Activated effector memory CD4-positive, alpha-beta T cell treated with Interleukin-2 at 50 U/mL for 16 hours (primary cell): ENCODE measurements at places on chromosomes 4 and X.

DNA sequence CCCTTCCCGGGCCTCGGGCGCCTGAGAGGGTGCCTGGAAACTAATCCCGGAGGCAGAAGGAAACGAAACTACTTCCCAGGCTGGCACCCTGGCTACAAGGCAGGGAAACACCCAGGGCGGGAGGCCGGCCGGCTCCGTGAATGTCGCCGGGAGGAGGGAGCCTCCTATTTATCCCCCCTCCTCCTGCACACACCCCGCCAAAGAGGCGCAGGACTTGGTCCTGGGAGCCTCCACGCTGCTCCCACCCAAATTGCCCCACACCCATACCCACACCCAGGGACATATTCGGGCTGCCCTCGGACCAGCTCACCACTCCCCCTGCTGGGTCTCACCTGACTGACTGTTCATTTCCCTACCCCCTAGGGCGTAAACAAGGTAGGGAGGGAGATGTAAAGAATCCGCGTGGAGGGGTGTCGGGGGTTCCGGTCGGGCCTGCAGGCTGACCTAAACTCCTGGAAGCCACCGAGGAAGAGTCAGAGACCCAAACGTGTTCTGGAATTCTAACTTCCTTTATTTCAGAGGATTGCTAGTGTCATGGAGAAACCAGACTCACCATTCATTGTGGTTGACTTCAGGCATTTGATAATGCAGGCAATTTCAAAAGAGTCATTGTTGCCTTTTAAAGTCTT, at the start of gene BTC:
BTC (minus strand) TSS at position 142 of the 629 bp plus-strand sequence. CDS start 198 bp downstream, outside the sequence.
- no peak for DNase-seq

DNA sequence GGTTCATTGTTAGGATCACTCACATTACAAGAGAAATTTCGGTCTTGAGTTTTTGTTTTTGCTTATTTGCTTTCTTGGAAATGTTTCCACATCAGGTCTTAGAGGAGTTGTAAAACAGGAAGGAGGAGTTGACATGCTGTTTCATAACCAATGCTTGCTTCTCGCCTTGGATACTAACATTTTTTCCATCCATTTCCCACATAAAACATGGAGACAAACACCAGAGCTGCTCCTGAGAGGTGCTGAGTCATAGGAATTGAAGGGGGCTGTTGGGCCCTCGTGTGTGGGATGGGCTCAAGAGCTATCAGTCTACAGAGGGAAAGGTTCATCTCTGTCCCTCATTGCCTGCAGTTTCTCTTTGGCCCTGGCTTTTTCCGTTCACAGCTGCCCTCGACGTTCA, 29.9 kb downstream of the TBL1X start:
- no peak for DNase-seq

- no peak for DNase-seq
Measured at GRCh38 chrX:147322496-147322895, 508.0 kb upstream of the CXorf51A start.

DNA sequence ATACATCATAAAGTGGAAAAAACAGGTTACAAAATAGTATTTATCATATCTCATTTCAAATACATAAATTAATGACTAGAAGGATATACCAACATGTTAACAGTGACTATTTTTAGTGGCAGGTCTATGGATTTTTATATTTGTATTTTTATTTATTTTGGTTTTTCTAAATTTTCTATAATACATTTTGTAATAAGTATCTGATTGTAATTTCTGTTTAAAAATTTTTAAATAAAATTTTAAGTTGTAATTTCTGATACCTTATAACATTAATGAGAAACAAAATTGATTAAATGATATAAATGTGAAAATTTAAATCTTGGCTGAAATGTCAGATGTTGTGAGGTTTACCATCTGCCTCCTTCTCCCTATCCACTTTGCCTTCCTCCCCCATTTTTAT, 2.5 kb downstream of the NONO start:
- no peak for DNase-seq

DNA sequence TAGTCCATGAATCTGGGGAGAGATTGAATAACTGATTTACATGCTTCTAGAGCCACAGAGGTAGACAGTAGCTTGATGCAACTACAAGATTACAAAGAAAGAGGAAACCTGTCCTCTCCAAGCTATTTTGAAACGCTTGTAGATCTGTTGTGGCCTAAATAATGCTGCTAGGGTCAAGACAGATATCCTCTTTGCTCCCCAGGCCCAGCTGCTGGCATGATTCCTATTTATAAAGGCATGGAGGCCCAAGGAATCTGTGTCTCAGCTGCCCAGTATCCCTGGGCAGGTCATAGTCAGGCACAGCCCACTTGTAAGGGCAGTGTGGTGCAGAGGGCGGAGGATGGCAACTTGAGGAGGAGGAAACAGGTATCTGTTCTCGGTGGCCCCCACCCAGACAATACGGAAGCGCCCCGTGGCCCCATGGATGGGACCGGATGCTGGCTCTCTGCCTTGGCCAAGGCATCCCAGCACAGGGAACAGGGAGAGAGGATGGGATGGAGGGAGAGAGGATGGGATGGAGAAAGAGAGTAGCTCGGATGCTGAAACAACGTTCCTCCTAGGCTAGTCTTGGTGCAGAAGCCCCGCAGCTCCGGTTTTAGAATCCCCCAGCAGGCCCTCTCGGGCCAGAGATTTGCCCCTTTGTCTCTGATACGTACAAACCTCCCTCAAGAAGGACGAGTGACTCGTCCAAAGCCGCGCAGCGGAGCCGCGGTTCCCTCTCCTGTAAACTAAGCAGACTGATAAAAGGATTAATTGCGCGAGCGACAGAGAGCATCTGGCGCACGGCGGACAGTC, 767 bp upstream of the SMIM20 start:
- peak; percentile 24 for DNase-seq

- no peak for DNase-seq
Measured at GRCh38 chr4:2284934-2285612, 23.2 kb upstream of the MXD4 start.

- no peak for DNase-seq
Measured at GRCh38 chr4:53128231-53128630, 237.6 kb downstream of the SCFD2 start.

GRCh38 chr4:113739197-113739596, 22.3 kb downstream of the CAMK2D start:
- DNase-seq, result no peak

DNA sequence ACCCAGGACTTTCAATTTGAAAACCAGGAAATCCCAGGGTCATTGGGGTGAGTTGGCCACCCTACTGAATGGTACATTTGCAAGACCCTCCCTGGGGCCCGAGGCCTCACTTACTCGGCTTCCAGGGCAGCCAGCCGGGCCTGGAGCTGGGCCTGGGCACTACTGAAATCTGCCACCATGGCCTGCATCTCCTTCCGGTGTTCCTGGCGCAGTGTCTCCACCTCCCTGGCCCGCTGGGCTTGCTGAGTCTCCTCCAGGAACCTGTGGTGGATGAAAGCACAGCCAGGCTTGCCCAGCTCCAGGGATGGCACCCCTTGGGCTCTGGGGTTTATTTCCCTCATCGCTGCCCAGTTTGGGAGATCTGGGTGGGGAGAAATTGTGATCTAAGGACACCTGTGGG, 24.7 kb downstream of the MED28 start:
- no peak for DNase-seq

DNA sequence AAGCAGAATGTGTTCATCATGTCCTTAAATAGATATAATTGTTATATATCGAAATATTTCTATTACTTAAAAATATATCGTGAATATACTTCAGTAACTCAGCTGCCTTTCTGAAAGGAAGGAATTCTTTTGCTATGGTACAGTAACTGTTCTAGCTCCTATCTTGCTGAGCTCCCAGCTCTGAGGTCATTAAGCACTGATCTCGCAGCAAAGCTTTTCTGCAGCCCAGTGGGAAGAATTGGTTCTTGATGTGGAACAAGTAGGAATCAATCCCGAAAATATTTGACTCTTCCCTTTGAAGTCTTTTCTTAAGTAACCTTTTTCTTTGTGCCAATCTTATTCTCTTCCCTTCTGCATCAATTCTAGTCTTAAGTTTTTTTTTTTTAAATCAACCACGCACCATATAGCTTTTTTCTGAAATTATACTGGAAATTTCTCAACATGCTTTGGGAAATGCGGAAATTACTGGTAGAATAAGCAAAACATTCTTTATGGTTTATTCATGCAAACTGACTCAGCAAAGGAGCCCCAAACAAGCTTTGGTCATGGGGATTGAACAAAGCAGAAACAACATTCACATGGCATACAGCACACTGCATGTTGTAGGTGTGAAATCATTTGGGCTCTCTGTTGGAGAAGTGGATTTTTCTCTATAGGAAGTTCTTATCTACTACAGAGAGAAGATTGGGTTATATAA, 428.9 kb upstream of the GNPDA2 start:
- DNase-seq, result no peak

DNA sequence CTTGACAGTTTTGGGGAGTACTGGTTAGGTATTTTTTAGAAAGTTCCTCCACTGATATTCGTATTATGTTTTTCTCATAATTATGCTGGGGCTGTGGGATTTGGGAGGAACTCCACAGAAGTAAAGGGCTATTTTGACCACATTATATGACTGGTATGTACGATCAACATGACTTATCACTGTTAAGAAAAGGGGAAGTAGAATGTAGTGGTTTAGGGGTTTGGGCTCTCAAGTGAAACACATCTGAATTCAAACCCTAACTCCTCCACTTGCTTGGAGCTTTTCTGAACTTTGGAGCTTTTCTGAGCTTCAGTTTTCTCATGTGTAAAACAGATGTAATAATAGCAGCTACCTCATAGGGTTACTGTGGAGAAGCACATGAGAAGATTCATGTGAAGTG, 96.4 kb upstream of the C1GALT1C1 start:
- DNase-seq, result no peak

GRCh38 chrX:75210602-75211001, 54.5 kb upstream of the ABCB7 start:
- no peak for DNase-seq

- no peak for DNase-seq
Measured at GRCh38 chr4:110200689-110201088, 2.3 kb upstream of the ELOVL6 start.

- DNase-seq, result no peak
Measured at GRCh38 chr4:145951931-145952330, 13.3 kb upstream of the ZNF827 start.

GRCh38 chr4:152784490-152785350, 5.0 kb downstream of the ARFIP1 start:
- DNase-seq, result no peak

GRCh38 chrX:56728752-56729151, 291 bp upstream of the NBDY start:
- no peak for DNase-seq

GRCh38 chrX:6311540-6311939, 82.9 kb upstream of the NLGN4X start:
- DNase-seq, result no peak

DNA sequence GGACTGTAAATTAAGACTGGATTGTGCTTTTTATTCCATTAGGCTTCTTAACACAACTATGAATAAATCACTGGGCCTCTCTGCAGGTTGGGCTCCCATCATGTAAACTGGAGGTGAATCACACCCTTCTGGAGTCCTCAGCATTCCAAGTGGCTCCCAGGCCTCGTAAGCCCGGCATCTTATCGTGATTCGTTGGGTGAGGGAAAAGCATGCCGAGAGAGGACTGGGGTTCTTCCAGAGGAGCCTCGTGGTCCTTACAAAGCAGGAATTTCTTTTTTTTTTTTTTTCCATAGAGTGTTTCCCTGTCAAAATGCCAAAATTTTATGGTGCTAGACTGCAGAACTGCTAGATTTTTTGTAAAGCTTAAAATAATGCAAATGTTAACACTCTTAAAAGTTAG, 20.0 kb downstream of the CLDN22 start:
- DNase-seq, result no peak

DNA sequence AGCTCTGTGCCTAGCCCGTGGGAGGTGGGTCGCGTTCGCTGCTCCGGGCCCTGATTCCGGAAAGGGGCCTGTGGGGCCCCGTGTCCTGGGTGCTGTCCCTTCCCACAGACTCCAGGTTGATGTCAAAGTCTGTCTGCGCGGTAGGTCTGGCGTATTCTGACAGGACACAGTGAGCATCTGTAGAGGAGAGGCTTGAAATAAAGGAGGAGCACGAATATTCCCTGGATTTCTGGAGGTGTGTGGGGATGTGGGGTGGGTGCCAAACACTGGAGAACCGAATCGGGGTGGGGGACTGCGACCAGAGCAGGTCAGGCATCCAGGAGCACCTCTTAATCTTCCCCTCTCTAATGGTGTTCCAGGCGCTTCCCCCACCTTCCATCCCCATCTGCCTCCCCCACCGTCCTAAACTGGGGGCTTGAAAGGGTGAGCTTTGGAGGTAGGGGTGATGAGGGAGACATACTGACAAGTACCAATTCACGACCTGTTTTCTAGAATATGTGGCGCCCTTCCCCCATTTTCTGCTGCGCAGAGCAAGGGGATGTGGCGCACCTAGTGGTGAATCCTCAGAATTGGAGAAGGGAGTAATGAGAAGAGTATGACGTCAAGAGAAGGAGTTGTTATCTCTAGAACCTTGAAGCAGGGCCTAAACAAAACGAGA, 877 bp downstream of the GPRASP1 start:
- peak; percentile 44 for DNase-seq

DNA sequence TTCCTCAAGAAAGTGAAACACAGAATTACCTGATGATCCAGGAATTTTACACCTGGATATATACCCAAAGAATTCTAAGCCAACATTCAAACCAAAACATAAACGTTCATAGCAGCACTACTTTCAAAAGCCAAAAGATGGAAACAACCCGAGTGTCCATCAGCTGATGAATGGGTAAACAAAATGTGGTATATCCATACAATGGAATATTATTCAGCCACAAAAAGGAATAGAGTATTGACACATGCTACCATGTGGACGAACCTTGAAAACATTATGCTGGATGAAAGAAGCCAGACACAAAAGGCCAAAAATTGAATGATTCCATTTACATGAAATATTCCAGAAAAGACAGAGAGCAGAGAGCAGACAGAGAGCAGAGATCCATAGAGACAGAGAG, 52.0 kb downstream of the IRF2 start:
- no peak for DNase-seq

DNA sequence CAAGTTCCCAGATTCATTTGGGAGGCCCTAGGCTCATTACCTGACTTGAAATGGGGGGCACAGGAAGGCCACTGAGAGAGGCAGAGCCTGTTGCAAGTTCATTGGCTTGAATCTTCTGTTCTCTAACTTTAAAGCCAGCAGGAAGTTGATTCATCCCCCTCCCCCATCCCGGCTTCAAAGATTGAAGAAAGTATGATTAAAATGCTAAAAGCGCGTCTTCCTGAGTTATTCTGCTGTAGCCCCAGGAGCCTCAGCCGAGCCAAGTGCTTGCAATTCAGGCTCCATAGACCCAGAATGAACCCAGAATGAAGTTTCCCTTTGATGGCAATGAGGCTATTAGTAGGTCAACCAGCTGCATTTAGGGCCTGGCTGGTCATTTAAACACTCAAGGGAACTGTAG, 14.7 kb downstream of the CHST7 start:
- no peak for DNase-seq

GRCh38 chr4:30903502-30904214, 183.5 kb downstream of the PCDH7 start:
- no peak for DNase-seq

GRCh38 chrX:38607976-38608375, 46.6 kb downstream of the TSPAN7 start:
- DNase-seq, result no peak

DNA sequence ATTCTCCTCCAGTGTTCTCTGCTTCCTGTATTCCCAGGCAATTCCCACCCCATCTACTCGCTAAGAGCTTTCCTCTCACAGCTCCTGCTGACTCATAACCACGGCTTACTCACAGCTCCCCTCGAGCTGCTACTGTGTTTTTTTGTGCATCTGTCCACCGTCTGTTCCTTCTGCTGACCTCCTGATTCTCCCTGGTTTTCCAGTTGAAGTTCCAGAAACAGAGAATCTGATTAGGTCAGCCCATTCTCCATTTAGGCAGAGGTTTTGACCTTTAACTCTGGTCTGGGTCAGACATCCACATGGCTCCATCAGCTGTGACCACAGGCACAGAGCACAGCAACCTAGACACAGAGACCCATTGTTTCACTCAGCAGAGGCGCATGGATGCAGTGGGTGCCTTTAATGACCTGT, 5.5 kb upstream of the SMIM20 start:
- no peak for DNase-seq
